ENCODE measurements at places on chromosomes 1 and 21.

- H3K4me3 ChIP-seq, result no peak overlapping the region
- DNase-seq, result no peak
- H3K4me1 ChIP-seq, result no peaks in the 10 kb centered on the region
- H3K27ac ChIP-seq, result no peak overlapping the region
- H3K27me3 ChIP-seq, result no peaks in the 10 kb centered on the region
These were observed 84.3 kb upstream of the SPATA6 start for GRCh38 chr1:48556186-48556850.

DNA sequence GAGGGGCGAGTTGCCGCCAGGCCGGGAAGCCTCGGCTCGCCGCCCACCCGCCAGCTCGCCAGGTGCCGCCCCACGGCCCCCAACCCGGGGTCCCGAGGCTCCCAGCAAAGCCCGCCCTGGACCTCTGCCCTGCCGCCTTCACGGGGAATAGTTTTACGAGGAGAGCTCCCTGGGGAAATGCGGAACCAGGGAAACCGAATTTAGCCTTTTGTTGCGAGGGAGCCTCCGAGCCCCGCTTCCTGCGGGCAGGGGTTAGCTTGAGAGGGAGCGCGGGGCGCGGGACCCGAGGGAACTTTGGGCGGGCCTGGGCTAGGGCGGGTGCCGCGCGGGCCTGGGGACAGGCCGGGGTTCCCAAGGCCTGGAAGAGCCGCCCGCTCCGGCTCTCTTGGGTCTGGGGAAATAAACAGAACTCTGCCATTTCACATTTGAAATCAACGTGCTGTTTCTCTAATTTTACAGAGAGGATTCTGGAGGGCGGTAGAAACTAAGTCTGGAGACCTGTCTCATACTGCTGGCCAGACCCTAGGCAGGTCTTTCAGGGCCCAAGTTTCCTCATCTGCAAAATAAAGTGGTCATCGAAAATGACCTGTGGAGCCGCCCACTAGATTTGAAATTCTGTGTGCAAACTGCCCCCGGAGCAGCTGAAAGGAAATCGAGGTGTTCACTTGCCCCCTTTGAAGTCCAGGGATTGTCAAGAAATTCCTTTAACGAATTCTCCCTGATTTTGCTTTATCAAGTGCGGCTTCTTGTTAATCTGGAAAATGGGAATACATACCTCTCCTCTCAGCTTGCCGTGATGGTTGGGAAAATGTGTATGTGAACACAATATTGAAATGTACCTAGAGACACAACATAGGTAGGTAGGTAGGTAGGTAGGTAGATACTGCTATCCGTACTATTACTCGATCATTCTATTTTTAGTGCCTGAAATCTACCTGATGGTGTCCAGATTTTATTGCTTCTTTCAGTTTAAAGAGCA lies 749 bp upstream of the GLUL start:
- H3K27me3 ChIP-seq, result no peaks in the 10 kb centered on the region
- peak overlapping the region; percentile 94 for H3K4me3 ChIP-seq
- H3K27ac ChIP-seq, result peak overlapping the region; percentile 99

DNA sequence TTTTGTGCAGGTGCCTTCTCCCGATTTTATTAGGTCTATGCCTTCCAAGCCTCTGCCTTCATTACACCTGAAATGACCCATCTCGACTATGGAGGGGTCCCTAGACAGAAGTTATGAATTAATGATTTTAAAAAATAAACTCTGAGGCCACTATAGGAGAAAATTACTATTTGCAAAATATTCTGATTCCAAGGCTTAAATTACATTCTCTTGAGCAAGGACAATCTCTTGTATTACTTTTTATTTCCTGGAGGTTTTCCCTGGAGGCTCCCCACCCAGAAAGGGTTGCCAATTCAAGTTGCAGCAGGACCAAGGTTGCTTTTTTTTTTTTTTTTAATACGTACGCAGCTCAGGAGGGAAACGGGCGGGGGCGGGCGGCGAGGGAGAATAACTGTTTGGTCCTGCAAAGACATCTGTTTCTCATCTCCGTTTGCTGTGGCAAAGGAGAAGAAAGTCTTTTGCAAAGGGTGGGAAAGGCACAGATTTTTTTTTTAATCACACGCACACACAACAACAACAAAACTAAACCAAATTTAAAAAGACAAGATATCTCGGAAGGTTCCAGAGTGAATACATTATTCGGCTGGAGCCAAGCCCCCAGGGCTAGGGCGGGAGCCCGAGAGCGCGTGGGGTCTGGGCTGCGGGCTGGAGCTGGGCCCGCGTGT lies 618 bp upstream of the SERTAD4 start:
- DNase-seq, result peak; percentile 64
- peaks cover 22% of the 10 kb centered on the region for H3K4me1 ChIP-seq
- H3K27me3 ChIP-seq, result peaks cover 20% of the 10 kb centered on the region
- peak overlapping the region; percentile 46 for H3K27ac ChIP-seq

- H3K27me3 ChIP-seq, result no peaks in the 10 kb centered on the region
- no peak overlapping the region for H3K27ac ChIP-seq
- no peak for DNase-seq
- H3K36me3 ChIP-seq, result no peaks in the 10 kb centered on the region
- H3K4me3 ChIP-seq, result no peak overlapping the region
- H3K4me1 ChIP-seq, result no peaks in the 10 kb centered on the region
These were observed 30.7 kb downstream of the CENPF start for GRCh38 chr1:214633686-214634085.

DNA sequence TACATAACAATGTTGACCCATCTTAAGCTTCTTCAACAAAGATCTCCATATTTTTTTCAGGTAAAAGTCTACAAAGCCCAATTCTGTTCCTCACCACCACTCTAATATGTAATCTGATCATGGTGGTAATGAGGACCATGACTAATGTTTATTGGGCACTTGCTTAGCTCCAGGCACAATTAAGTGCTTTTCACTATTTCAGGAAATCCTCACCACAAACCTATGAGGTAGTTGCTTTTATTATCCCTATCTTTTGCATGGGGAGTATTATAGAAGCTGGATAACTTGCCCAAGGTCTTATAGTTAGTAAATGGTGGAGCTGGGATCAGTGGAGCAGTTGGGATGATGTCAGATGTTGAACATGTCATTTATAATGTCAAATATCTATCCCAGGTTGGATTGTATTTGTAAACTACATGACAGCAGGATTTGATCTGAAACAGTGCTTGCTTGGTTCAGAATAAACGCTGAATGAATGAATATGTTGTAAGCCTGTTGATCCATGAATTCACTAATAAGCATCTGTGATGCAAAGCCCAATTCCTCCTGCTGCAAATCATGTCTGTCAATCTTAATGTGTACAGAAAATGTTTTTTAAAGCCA lies 283.3 kb upstream of the ST6GALNAC5 start:
- H3K36me3 ChIP-seq, result no peaks in the 10 kb centered on the region
- H3K27ac ChIP-seq, result no peak overlapping the region
- H3K4me1 ChIP-seq, result no peaks in the 10 kb centered on the region
- DNase-seq, result no peak
- no peak overlapping the region for H3K4me3 ChIP-seq
- H3K27me3 ChIP-seq, result no peaks in the 10 kb centered on the region
